AML-193 (cell line): ENCODE measurements at places on chromosomes 3 and 15.
A peak's percentile ranks its signal among the peaks of the same experiment; 100 is the strongest.

- no peak for DNase-seq
These were observed 1.6 kb upstream of the INTS14 start for GRCh38 chr15:65612616-65612946.

DNA sequence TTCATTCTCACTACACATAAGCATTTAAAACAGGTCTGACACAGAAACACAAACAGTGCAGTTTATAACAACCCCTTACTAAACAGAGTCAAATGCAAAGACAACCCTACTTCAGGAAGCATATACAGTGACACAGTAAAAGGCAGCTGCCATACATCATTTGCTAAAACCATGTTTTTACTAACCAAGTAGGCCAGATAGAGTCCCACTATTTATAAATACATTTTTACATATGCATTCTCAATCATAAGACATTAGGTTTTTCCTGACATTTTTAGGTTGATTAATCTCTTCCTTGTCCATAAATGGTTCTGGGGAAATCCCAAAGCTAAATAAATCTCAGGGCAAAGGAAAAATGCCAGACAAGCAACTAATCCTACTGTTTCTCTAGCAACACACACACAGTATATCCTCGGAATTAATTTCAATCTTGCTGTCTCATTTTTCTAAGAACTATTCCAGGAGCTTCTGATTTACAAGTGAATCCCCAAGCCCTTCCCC is 39.0 kb downstream of the CHAC1 start:
- no peak for DNase-seq

DNA sequence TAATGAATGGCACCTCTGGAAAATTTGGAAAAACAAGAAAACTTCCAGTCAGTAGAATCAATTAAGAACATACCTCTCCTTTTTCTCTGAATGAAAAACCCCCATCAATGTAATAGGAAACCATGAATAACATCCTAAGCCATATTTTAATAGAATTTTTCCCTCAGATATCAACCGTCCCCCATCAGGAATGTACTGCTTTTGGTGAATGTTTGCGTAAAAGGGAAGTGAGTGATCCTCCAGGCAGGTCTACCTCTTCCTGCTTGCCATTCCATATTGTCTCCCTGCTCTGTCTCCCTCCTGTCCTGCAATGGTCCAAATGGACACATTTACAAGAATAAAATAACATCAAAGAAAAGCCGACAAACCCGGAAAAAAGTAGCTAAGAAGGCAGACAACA is 30.8 kb downstream of the LAMP3 start:
- DNase-seq = no peak

- DNase-seq = no peak
These were observed 357.5 kb downstream of the CHST2 start for GRCh38 chr3:143476965-143477640.

GRCh38 chr3:133506215-133506901 is 67.1 kb upstream of the CDV3 start:
- no peak for DNase-seq

- DNase-seq = peak; percentile 71
These were observed 1.3 kb upstream of the PIGZ start for GRCh38 chr3:196969660-196970546.

DNA sequence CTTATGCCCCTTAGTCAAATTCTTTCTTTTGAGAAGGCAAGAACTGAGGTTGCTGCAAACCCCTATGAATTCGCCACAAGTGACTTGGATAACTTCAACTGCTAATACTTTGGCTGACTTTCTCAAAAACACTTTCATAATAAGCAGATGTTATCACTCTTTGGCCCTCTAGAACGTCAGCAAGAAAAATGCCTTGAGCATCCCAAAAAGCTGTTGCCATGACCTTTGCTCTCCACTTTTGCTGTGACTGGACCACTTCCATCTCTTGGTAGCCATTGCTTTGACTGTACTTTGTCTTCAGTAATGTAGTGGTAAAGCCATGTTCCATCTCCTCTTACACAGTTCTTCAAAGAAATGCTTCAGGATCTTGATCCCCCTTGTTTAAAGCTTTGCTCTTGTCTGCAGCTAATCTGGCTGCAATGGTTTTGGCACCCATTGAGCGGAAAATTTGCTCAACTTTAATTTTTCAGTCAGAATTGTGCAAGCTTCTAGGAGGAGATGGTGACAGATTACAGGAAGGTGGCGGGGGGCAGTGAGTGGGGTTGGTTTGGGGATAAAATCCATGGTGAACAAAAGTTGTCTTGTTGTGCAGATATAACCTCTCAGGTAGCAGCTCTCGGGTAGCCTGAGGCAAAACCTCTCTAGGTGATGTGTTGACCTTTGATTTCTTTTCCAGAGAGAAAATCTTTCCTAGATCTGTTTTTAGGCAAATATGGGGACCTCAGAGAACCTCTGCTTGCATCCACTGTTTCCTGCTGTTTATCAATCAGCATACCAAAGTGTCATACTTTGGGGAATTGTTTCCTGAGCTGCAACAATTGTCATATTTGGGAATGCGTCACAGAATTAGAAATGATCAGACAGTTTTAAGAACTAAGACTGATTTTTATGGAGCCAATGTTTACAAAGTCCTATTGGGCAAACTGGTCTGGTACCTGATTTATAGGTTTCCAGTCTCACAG is 83.6 kb downstream of the CCR1 start:
- DNase-seq = no peak

DNA sequence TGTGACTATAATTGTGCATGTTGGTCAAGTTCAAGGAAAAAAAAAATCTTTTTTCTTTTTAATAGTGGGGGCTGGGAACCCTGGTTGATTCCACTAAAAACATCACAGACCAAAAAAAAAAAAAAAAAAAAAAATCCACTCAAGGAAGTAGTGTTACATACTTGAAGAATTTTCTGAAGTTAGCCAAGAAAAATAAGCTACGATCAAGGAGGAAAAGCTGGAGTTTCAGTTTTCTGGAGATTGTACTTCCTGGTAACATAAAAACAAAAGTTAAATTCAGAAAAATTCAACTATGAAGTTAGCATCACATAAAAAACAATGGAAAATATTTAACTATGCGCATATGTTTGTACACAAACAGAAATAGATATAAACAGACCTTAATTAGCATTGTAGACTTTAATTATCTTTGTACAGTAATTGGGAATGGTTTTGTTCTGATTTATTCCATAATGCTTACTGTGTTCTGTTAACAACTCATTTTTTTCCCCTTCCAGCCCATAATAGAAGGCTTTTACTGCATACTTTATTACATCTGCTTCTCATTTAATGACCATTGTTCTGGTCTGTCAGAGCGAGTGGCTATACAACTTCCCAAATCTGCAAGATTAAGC is 194.3 kb downstream of the RORA start:
- no peak for DNase-seq

GRCh38 chr3:177713928-177714900 is 516.9 kb upstream of the TBL1XR1 start:
- no peak for DNase-seq

DNA sequence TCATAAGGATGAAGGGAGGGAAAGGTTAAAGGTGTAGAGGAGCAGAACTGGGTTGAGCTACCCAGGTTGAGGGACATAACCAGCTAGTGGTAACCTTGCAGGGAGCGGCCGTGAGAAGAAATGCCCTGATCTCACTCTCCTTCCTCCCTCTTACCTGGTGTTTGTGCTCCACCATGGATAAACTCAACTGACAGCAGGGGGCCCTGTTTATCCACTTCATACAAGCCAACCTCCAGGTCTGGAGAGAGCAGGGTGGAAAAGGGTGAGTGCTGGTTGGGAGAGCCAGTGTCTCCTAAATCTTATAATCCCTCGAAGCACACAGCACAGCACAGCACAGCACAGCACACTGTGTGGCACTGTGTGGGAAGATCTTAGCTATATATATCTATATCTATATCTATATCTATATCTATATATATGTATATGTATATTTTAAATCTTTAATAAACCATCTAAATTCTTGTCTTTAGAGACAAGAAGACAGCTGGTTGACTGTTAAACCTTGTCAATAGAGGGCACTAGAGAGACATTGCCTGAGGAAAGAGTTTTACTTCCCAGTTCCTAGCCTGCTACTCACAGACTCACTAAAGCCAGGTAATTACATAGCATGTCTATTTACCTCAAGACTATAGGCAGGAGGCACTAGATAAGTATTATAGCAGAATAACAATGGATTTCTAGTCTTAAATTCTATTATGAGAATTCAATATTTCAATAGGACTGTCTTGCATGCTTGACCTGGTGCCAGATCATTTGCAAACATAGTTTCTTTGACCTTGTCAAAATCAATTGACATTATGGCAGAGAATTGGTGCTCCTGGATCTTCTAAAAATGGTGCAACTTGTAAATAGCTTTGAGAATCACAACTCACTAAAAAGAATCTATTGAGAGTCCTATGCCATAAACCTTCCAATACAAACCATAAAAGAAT is 21.7 kb upstream of the FMN1 start:
- peak; percentile 41 for DNase-seq

DNA sequence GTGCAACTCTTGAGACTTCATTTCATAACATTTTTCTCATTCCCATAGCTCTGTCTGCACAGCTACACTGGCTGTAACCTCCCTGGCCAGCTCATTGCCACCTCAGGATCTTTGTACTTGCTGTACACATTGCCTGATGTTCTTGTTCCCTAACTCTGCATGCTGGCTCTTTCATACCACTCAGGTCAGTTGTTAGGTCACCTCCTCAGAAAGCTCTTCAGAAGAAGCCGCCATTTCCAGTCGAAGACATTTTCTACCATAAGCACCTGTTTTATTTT is 176.2 kb downstream of the AKAP13 start:
- DNase-seq = peak; percentile 23

- no peak for DNase-seq
These were observed 238.8 kb upstream of the TLE3 start for GRCh38 chr15:70336425-70337009.

DNA sequence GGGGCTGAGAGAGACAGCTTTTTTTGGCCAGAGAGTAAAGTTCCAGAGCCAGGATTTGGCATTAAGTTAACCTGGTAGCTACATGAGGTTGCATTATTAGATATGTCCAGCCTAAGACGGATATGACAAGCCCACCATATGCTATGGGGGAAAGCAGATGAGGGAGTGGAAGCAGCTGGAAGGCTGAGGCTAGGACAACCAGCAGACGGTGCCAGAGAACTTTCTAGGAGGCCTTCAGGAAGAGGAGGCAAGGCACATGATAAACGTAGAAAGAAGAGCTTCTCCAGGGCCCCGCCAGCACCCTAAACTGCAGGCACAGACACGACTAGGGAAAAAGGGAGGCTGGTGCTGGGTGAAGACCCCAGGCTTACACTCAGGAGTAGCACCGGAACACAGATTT is 87.0 kb downstream of the CTNNB1 start:
- no peak for DNase-seq

GRCh38 chr3:109188741-109189140 is 52.2 kb downstream of the C3orf85 start:
- no peak for DNase-seq

DNA sequence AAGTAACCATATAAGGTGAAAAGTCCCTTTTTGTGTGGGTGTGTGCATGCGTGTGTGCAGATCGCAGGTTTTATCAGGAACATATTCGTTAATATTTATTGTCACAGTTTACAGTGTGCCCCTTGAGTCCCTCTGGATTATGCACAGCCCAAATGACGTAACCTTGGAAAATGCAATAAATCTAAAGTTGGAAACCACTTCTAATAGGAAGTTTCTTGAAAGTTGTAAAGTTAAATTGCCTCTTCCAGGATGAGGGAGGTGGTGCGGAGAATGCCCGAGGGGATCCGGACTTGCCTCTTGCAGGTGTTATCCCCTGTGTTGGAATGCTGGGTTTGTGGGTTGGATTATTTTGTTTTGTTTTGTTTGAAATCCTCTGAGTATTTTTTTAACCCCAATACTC is 143.3 kb downstream of the CMSS1 start:
- no peak for DNase-seq

GRCh38 chr15:35466476-35466875 is 79.5 kb downstream of the DPH6 start:
- no peak for DNase-seq

GRCh38 chr15:98983334-98983733 is 24.3 kb downstream of the PGPEP1L start:
- DNase-seq = peak; percentile 77

- no peak for DNase-seq
These were observed 36.3 kb downstream of the TRIP4 start for GRCh38 chr15:64423970-64424369.

DNA sequence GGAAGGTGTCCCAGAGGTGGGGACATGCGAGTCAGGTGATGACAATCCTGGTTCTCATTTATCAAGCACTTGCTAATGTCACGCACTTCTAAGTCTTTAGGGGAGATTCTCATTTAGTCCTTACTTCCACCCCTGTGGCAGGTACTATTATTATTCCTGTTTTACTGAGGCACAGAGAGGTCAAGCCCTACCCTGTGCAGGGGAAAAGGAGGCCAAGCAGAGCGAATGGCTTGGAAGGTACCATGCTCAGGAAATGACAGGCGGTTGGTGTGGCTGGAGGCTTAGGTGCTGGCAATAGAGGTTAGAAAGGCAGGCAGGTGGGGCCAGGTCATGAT is 268.9 kb downstream of the UACA start:
- no peak for DNase-seq

- DNase-seq = no peak
These were observed 1.7 kb downstream of the THSD4 start for GRCh38 chr15:71116942-71117341.

GRCh38 chr3:28651159-28651558 is 302.5 kb upstream of the AZI2 start:
- DNase-seq = no peak

- no peak for DNase-seq
These were observed 21.5 kb downstream of the NR2F2 start for GRCh38 chr15:96351761-96352603.

DNA sequence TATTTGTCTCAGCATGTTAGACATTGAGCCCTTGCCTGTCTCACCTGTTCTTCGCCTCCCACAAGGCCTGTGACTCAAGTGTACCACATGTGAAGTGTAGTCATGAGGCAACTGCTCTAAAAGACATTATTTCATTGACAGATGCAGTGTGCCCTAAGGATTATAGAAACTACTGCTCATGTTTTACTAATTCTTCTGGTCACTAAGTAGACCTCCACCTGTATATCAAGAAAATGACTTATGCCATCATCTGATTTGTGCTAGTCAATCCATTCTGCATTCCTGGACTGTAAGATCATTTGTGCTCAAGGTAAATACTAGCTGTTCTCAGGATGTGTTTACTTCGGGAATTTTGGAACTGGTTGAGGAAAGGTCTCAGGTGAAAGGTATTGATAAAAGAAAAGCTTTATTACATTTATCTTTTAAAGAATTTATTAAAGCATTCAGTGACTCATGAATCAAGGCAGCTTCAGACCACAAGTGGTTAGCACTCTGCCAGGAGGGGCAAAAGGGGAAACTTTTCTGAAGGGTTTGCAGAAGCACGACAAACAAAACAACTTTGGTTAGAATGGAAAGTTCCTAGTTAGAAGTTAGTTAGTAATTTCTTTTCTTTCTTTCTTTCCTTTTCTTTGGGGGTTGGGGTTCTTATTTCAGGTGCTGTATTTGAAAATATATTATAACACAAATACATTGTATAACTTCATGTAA is 465.3 kb upstream of the CBLB start:
- no peak for DNase-seq
